ENCODE measurements at places on chromosomes 3 and 15. TPM values are rescaled to one million over a fixed set of nuclear protein-coding genes. Genes with fewer than 3 reads are reported as not detected.

GRCh38 chr3:126663257-126663656, 8.3 kb upstream of the TXNRD3 start:
- DNase-seq: no peak

GRCh38 chr3:195558602-195559001, 15.5 kb upstream of the PPP1R2 start:
- no peak for DNase-seq

GRCh38 chr3:194380326-194380725, 10.8 kb upstream of the LRRC15 start:
- DNase-seq: no peak

Gene TICRR
- total RNA-seq: 1.7 TPM

DNA sequence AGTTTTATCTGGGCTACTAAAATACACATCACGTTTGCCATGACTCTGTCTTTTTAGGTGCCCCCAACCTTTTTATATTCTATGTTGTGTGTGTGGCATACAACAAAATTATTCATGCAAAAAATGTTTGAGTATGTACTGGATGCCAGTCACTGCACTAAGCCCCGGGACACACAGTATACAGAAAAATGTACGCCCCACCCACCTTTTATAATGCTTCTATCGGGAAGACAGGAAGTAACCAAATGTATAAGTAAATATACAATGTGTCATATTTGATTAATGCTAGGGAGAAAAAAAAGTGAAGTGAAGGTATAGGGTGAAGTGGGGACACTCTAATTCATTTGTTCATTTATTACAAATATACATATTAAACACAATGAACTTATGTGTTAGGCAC, 503.4 kb upstream of the MDFIC2 start:
- no peak for DNase-seq

DNA sequence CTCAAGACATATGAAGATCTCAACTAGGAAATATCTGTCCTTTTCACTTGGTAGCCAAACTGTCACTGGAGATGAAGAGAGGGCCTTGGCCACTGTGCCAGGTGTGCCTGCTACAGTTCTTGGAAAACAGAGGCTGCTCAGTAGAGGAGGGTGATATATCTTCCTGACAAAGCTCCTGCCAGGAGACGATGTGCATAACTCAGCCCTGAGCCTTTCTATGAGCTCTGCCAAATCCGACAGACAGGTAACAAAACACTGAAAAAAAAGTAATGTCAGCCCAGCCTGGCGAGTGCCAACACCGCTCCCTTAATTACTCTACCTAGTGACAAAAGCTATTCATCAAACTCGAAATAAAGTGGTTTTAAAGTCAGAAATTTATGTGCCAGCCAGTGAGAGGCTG, 123.2 kb downstream of the MFSD1 start:
- no peak for DNase-seq

Gene SPESP1
- total RNA-seq: 8.4 TPM

DNA sequence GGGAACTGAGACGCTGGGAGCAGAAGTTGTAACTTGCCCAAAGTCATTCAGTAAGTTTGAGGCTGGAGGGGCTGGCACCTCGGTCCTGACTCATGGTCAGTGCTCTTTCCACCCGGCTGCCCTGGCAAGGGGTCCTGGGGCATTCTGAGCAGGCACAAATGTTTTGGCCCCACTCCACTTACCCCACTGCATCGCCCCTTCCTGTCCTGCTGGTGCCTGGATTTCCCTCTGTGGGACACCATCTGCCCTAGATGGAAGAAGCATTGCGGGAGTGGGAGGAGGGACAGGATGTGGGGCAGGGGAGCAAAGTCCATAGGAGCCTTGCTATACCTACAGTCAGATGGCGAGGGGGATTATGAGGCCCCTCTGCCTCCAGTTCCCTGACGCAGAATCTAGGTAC, 4.5 kb downstream of the CORO2B start:
- DNase-seq: no peak
